ENCODE measurements at places on chromosomes 12 and 14. TPM values are rescaled to one million over a fixed set of nuclear protein-coding genes. Genes with fewer than 3 reads are reported as not detected.

SPIC gene
- total RNA-seq, result not detected

GRCh38 chr12:114683709-114684097 lies 272 bp downstream of the TBX3 start:
- no peak for ATAC-seq
- peaks cover 76% of the 10 kb centered on the region for H3K27me3 ChIP-seq
- H3K27ac ChIP-seq, result no peak overlapping the region
- H3K4me1 ChIP-seq, result peaks cover 14% of the 10 kb centered on the region
- H3K36me3 ChIP-seq, result peaks cover 22% of the 10 kb centered on the region

DNA sequence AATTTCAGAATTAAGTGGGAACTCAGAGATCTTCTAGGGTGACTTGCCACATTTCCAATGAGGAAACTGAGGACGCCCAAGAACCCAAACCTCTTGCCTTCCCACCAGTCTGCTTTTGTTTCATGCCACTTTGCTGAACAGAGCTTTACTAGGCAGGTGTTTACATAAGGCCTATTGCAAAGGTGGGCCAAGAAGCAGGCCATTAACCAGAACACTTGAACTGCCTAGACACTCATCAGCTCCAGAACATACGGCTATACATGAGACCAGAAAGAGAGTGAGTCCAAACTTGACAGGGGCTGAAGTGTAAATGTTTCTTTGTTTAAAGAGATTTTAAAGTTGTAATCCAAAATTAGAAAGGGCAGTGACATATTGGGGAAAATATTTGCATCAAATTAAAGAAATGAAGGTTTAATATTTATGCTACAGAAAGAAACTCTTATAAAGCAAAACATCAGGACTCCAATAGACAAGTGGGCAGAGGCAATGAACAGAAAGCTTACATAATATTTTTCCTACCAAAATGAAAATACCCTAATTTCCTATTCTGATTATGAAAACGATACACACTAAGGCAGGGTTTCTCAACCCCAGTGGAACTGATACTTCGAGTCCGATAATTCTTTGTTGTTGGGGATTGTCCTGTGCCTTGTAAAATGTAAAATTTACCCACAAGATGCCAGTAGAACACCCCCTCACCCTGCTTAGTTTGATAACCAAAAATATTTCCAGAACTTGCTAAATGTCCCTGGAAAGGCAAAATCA lies 11.7 kb downstream of the BATF start:
- H3K27me3 ChIP-seq, result no peaks in the 10 kb centered on the region
- H3K27ac ChIP-seq, result peak overlapping the region; percentile 46
- peaks cover 94% of the 10 kb centered on the region for H3K36me3 ChIP-seq
- peak; percentile 28 for ATAC-seq
- peak overlapping the region; percentile 66 for H3K4me3 ChIP-seq

DNA sequence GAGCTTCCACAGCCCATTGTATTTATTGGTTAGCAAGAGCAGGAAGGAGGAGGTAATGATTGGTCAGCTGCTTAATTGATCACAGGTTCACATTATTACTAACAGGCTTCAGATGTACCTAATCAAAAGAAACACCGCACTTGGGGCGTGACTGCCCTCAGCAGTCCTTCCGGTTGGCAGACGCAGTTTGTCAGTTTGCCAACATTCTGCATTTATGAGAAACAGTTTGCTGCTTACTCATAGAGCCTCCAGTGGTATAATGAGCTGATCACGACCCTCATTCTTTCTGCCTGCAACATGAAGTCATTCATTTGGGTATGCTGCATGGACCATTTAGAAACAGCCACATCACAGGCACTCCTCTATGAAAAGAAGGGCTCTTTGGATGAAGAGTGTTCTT lies 42.5 kb upstream of the PPM1H start:
- no peak overlapping the region for H3K27ac ChIP-seq
- no peaks in the 10 kb centered on the region for H3K4me1 ChIP-seq
- ATAC-seq, result no peak
- H3K4me3 ChIP-seq, result no peak overlapping the region

DDX11 gene
- total RNA-seq, result 149 TPM

- no peaks in the 10 kb centered on the region for H3K4me1 ChIP-seq
- no peaks in the 10 kb centered on the region for H3K36me3 ChIP-seq
- no peak overlapping the region for H3K4me3 ChIP-seq
- no peak for ATAC-seq
Measured at GRCh38 chr12:4238577-4238976, 35.0 kb upstream of the CCND2 start.

DNA sequence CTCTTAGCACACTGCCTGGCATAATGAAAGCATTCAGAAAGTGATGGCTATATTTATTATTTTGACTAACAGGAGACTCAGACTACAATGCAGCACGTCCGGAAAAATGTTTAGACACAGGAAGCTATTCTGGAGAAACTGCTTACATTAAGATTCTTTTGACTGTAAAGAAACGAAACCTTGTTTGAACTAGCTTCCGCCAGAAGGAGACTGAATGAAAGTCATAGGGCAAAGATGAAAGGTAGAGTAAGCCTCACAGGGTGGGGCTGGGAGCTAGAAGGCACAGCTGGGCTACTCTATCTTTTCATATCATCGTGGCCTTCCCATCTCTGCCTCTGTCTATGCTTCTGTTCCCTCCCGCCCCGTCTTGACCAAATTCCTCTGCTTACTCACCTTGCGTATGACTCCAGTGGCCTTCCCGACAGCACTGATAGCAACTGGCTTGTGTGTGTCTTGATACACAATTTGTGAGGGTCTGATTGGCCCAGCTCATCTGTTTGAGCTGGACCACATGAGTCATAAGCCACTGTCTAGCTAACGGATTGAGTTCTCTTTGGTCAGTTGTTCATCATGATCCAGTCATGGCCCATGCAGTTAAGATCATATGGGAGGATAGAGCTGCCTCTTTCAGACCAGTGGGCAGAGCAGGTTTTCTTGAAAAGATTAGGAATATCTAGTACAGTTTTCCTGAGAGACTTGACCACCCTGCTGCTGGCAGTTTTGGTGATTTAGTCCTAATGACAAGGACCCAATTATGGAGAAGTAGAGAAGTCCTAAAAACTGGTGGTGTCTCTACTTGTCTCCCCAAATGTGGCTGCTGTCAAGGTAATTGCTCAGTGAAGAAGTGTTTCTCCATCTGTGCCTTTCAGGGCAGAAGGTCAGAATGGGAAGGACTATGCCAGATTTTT lies 151.5 kb upstream of the SLC38A2 start:
- no peaks in the 10 kb centered on the region for H3K27me3 ChIP-seq
- peaks cover 6% of the 10 kb centered on the region for H3K36me3 ChIP-seq
- H3K4me3 ChIP-seq, result peak overlapping the region; percentile 78
- peak overlapping the region; percentile 92 for H3K27ac ChIP-seq
- peaks cover 24% of the 10 kb centered on the region for H3K4me1 ChIP-seq
- ATAC-seq, result peak; percentile 91

GRCh38 chr14:85461432-85462133 lies 68.4 kb upstream of the FLRT2 start:
- H3K27me3 ChIP-seq, result no peaks in the 10 kb centered on the region
- no peaks in the 10 kb centered on the region for H3K36me3 ChIP-seq
- H3K27ac ChIP-seq, result no peak overlapping the region

BBOF1 gene
- total RNA-seq, result 0.91 TPM

RFLNA gene
- not detected for total RNA-seq

DNA sequence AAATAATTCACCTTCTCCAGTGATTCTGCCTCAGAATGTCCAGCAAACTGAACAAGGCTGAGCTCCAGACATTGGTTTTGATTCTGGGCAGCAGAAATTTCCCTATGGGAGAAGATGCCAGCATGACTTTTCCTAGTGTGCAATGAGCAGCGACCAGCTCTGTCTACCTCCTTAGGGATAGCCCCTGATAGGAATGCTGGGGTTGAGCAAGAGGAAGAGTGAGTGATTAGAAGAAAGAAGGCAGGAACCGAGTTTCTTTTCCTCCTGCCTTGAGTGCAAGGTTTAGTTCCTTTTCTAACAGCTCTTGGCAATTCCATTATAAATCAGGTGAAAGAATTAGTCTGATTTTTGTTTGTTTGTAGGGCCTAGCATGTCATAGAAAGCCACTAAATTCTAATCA lies 379.0 kb downstream of the DAD1 start:
- H3K4me3 ChIP-seq, result no peak overlapping the region
- no peaks in the 10 kb centered on the region for H3K36me3 ChIP-seq
- no peak for ATAC-seq
- no peak overlapping the region for H3K27ac ChIP-seq

DNA sequence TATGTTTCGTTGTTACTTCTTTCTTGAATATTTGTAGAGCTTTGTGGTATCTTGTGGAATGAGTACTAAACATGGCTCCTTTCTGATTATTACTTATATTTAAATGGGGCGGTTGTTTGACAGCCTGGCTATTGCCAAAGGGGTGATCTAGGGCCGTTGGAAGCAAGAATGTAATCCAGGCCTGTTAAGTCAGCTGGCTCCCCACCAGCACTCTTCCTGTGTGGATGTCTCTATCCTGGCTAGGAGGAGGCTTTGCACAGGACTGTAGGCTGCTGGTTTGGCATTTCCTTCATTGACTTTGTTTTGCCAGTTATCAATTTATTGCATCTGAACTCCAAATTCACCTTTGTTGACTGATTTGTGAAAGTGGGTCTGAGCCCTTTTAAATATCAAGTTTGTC lies 5.6 kb downstream of the FAM234B start:
- H3K4me1 ChIP-seq, result peaks cover 10% of the 10 kb centered on the region
- no peak overlapping the region for H3K4me3 ChIP-seq
- ATAC-seq, result no peak
- H3K27me3 ChIP-seq, result no peaks in the 10 kb centered on the region
- no peaks in the 10 kb centered on the region for H3K36me3 ChIP-seq
